ENCODE measurements at places on chromosomes 12 and 14.

DNA sequence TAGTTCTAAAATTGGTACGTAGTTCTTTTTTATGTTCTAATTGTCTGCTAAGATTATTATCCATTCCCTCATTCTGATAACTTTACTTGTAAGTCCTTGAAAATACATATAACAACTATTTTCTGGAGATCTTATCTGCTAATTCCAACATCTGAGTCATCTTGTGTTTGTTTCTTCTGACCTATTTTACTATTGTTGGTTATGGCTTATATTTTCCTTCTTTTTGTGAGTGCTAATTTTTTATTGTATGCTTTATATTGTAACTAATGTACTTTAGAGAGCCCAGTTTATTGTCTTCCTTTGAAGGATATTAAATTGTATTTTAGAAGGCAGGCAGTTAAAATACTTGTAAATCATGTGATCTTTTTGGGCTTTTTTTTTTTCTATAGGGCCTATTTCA, 149.3 kb upstream of the LRFN5 start:
- DNase-seq: no peak

DNA sequence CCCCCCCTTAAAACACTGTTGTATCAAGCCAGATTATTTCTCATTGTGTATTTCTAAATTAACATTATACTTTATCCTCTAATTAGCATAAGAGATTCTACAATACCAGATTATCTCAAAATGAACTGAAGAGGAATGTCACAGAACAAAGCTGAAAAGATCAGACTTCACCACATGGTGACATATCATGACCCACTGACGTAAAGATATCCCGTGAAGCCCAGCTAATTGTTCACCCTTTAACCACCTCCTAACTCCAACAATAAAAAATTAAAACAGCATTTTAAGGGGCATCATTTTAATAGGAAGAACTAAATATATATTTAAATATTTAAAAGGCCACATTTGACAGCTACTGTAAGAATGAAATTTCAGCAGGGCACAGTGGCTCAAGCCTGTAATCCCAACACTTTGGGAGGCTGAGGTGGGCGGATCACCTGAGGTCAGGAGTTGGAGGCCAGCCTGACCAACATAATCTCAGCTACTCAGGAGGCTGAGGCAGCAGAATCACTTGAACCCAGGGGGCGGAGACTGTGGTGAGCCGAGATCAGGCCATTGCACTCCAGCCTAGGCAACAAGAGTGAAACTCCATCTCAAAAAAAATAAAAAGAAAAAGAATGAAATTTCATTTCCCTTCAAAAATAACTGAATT, 29.0 kb downstream of the CDK17 start:
- no peak for DNase-seq

- no peak for DNase-seq
These were observed 35.9 kb upstream of the PYGL start for GRCh38 chr14:50979941-50980850.

DNA sequence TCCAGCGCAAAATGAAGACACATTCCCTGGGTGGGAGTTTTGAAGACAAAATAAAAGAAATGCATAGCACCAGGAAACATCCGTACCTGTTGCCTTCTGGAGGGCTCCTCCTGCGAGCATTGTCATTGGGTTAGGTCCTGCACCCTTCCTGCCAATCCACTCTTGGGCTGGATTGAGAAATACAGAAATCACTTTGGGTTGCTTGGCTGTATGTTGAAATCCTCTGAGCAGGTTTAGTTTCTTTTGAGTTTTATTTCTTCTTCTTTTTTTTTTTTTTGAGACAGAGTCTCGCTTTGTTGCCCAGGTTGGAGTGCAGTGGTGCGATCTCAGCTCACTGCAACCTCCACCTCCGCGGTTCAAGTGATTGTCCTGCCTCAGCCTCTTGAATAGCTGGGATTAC, 67.6 kb downstream of the ARF6 start:
- DNase-seq: no peak

GRCh38 chr14:47269756-47270492, 405.5 kb downstream of the MDGA2 start:
- DNase-seq: no peak

DNA sequence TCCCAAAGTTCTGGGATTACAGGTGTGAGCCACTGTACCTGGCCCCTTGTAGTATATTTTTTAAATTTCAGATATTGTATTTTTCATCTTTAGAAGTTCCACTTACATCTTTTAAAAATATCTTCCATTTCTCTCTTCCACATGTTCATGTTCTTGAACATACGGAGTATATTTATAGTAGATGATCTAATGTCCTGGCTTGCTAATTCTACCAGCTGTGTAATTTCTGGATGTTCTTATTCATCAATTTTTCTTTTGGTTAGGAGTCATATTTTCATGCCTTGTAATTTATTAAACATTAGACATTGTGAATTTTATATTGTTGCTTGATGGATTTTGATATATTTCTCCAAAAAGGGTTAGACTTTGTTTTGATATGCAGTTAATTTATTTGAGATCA, 30.8 kb downstream of the NTN4 start:
- DNase-seq: no peak

DNA sequence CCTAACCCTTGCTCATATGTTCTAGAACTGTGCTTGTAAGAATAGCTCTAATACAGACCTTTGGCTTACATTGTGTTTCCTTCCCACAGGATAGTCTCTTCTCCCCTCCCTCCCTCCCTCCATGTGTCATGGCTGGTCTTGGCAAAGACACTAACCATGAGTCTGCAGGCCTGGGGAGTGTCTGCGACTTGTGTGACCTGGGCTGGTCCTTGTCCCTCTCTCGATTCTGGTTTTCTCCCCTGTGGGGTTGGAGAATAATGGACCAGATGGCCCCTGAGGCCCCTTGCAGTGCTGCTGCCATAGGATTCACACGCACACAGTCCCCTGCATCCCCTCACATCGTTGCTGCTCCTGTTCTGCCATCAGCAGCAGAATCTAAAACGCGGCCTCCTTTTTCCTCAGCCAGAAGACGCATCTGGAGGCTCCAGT, 30.3 kb downstream of the DEGS2 start:
- DNase-seq: no peak

- DNase-seq: no peak
These were observed 88.1 kb downstream of the PPP2R5C start for GRCh38 chr14:101849640-101850039.

DNA sequence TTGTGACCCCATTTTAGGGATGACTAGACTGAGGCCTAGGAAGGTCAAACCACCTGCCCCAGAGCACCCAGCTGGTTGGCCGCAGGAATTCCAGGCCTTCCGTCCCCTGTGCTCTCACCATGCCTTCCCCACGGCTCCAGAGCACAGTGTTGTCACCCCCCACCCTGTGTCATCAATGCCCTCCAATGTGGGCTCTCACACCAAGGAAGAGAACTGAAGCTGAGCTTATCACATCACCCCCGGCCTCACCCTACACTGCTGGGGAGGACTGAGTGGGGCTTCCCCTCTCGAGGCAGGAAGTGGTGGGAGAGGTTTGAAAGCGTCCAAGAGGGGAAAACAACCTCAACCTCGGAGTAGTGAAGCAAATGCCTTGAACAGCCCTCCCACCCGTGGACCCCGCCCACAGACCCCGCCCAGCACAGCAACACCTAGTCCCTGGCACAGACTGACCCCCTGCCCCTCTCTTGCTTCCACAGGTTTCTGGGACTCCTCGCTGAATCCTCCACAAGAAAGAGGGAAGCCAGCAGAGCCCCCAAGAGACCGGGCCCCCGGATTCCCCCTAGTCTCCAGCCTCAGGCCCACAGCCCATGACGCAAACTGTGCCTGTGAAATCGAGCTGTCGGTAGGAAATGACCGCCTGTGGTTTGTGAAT, 97.2 kb downstream of the LGMN start:
- peak; percentile 48 for DNase-seq

GRCh38 chr14:73465823-73466532, 7.6 kb upstream of the NUMB start:
- DNase-seq: no peak

DNA sequence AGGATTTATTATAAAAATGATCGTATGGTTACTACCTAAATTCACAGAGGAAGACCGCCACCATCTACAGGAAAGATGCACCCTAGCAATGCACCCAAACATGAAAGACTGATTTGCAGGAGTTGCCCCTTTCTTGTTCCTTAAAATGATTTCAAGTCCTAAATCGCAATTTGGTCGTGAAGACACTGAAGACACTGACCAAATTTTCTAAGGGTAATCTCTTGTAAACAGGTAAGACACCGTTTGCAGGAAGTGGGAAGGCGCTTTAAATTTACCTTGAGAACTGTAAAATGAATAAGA, 1.0 kb downstream of the SOS2 start:
- no peak for DNase-seq

- no peak for DNase-seq
These were observed 75.5 kb upstream of the RERGL start for GRCh38 chr12:18165422-18165871.

- DNase-seq: no peak
These were observed 35.0 kb downstream of the PPP2R5C start for GRCh38 chr14:101796479-101796878.
